Colonic mucosa (tissue), 4 donors: ENCODE measurements at places on chromosomes 7 and 10. TPM values are rescaled to one million over a fixed set of nuclear protein-coding genes. Genes with fewer than 3 reads are reported as not detected.
A peak's percentile ranks its signal among the peaks of the same experiment; 100 is the strongest.

RSU1 gene
- total RNA-seq, result 44.3 TPM

CFAP43 gene
- 0.49 TPM for total RNA-seq

TSPAN12 gene
- 38.7 TPM for total RNA-seq

CAMK2B gene
- total RNA-seq, result 0.80 TPM

OR6V1 gene
- total RNA-seq, result not detected

DGKI gene
- 0.67 TPM for total RNA-seq

ADCY1 gene
- total RNA-seq, result 1.1 TPM

NME8 gene
- not detected for total RNA-seq

RASSF4 gene
- 19.9 TPM for total RNA-seq

AASS gene
- 4.3 TPM for total RNA-seq

ZNF804B gene
- total RNA-seq, result not detected

FBXO24 gene
- 1.8 TPM for total RNA-seq

LAMB4 gene
- 0.27 TPM for total RNA-seq

C10orf53 gene
- not detected for total RNA-seq

GRCh38 chr7:79425665-79426064, 27.8 kb downstream of the MAGI2 start:
- H3K27ac ChIP-seq, result no peak overlapping the region
- DNase-seq, result no peak
- H3K4me1 ChIP-seq, result no peaks in the 10 kb centered on the region
- H3K27me3 ChIP-seq, result no peaks in the 10 kb centered on the region

DNA sequence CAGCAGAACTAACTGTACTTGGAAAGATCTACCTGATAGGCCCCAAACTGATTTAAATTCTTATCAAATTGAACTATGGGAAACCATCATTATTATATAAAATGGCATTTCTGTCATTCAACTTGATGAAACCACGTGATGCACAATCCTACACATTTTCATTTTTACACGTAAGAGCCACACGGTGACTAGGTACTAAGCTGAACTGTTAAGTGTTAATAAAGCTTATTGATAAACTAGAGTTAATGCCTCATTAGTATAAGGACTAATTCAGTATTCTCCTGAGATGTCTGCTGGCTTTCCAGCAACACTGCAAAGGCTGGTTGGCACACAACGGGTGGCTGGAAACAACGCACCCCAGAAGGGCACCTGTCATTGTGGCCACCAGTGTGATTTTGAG, 4.6 kb downstream of the NCAPG2 start:
- no peak overlapping the region for H3K4me3 ChIP-seq
- H3K27ac ChIP-seq, result no peak overlapping the region
- DNase-seq, result no peak
- no peaks in the 10 kb centered on the region for H3K36me3 ChIP-seq
- no peaks in the 10 kb centered on the region for H3K27me3 ChIP-seq

DNA sequence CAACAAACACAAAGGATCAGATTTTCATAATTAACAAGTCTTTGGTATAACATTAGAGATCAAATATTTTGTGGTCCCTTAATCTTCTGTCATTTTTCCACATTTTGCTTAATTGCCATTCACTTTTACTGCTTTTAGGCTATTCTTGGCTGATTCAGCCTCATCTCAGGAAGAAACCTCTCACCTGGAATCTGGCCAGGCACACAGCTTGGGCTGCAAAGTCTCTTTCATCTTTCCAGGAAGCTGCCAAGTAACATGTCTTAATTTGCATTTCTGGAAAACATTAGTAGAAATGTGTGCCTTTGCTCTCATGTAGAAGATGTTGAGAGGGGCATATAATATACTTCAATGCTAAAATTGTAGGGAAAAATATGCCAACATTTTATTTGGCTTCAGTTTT, 174.2 kb upstream of the STEAP4 start:
- no peak overlapping the region for H3K27ac ChIP-seq
- H3K36me3 ChIP-seq, result no peaks in the 10 kb centered on the region
- no peaks in the 10 kb centered on the region for H3K4me1 ChIP-seq

GRCh38 chr10:311901-312665, 176.8 kb downstream of the ZMYND11 start:
- peaks cover 3% of the 10 kb centered on the region for H3K4me1 ChIP-seq
- H3K27ac ChIP-seq, result no peak overlapping the region
- H3K36me3 ChIP-seq, result no peaks in the 10 kb centered on the region

DNA sequence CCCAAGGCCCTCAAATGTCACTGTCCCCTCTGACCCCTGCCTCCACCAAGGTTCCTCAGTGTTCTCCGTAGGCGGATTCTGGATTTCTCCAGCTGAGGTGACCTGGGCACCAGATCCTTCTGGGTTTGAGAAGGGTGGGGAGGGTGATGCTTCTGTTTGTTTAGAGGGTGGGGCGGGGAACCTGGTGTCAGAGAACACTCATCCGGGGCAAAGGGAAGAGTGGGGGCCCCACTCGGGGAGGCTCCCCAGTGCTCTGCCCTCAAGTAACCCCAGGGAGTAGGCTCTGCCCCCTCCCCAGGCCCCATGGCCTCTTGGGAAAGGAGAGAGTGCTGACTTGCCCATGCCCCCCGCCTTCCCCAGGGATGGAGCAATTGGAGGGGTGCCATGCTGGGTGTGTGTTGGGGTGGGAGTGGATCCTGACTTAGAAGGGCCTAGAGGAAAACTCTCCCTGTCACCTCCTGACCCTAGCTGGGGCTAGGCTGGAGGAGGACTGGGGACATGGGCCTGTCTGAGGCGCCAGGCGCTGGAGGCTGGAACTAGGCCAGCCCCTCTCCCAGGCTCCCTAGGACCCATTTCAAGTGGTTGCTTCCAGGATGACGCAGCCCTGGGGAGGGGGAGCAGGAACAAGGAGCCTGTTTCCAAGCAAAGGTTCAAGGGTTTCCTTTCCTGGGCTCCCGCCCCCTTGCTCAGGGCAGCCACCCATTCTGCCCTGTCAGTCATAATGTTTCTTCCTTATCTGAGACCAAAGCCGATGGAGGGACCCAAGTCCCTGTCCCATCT, 27.9 kb downstream of the KAZALD1 start:
- peak; percentile 41 for DNase-seq
- H3K36me3 ChIP-seq, result no peaks in the 10 kb centered on the region
- no peak overlapping the region for H3K4me3 ChIP-seq
- H3K4me1 ChIP-seq, result no peaks in the 10 kb centered on the region
- H3K27ac ChIP-seq, result no peak overlapping the region

DNA sequence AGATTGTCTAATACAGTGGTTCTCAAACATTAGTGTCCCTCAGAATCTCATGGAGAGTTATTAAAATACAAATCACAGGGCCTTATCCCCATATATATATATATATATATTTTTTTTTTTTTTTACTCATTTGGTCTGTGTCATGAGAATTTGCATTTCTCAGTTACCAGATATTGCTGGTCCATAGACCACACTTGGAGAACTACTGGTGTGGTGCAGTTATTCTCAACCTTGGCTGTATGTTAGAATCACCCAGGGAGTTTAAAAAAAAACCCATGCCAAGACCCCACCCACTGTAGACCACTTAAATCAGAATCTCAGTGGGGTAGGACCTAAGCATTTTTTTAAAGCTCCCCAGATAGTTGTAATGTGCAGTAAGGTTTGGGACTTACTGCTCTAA, 179.9 kb downstream of the AUTS2 start:
- no peak overlapping the region for H3K27ac ChIP-seq
- no peak overlapping the region for H3K4me3 ChIP-seq
- H3K36me3 ChIP-seq, result no peaks in the 10 kb centered on the region
- no peak for DNase-seq

GRCh38 chr7:67484244-67484751, 487.7 kb downstream of the TYW1 start:
- H3K27me3 ChIP-seq, result no peaks in the 10 kb centered on the region
- no peaks in the 10 kb centered on the region for H3K4me1 ChIP-seq
- no peak overlapping the region for H3K27ac ChIP-seq
- peak; percentile 22 for DNase-seq
- H3K36me3 ChIP-seq, result no peaks in the 10 kb centered on the region

GRCh38 chr10:84844461-84844860, 516.1 kb downstream of the CCSER2 start:
- no peaks in the 10 kb centered on the region for H3K4me1 ChIP-seq
- no peak overlapping the region for H3K27ac ChIP-seq
- H3K4me3 ChIP-seq, result no peak overlapping the region
- no peak for DNase-seq
- H3K36me3 ChIP-seq, result no peaks in the 10 kb centered on the region

DNA sequence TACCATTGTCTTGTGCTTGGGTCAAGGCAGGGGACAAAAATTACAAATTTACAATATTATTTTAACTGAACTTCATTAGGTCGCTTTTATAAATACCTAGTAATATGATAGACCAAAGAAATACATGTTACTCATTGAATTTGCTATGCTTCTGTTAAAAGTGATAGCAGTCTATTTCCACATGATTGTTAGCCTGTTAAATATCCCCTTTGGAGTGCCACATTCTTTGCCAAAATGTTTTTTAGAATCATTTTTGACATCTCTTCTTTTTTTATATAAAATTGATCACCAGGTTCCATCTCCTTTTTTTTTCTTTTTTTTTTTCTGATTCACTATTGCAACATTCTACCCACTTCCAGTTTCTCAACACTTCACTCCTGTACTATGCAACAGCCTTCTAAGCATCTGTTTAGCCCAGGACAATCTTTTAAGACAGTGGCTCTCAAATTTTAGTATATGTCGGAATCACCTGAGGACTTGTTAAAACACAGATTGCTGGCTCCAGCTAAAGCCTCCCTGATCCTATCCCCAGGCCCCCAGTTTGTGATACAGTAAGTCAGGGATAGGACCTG, 16.4 kb upstream of the NDUFA5 start:
- H3K27ac ChIP-seq, result no peak overlapping the region
- no peak for DNase-seq
- H3K4me3 ChIP-seq, result no peak overlapping the region
- no peaks in the 10 kb centered on the region for H3K36me3 ChIP-seq
- H3K4me1 ChIP-seq, result no peaks in the 10 kb centered on the region

- peak overlapping the region; percentile 88 for H3K27ac ChIP-seq
- H3K4me3 ChIP-seq, result peak overlapping the region; percentile 62
- DNase-seq, result peak; percentile 71
Measured at GRCh38 chr10:21526188-21526859, 842 bp upstream of the SKIDA1 start.

- no peaks in the 10 kb centered on the region for H3K36me3 ChIP-seq
- no peaks in the 10 kb centered on the region for H3K4me1 ChIP-seq
- H3K27me3 ChIP-seq, result no peaks in the 10 kb centered on the region
- no peak overlapping the region for H3K4me3 ChIP-seq
- no peak overlapping the region for H3K27ac ChIP-seq
Measured at GRCh38 chr7:55438757-55439525, 73.8 kb downstream of the LANCL2 start.

GRCh38 chr7:93578762-93579161, 4.2 kb upstream of the CALCR start:
- peaks cover 23% of the 10 kb centered on the region for H3K27me3 ChIP-seq
- DNase-seq, result no peak
- no peak overlapping the region for H3K27ac ChIP-seq
- H3K36me3 ChIP-seq, result no peaks in the 10 kb centered on the region
- no peak overlapping the region for H3K4me3 ChIP-seq

DNA sequence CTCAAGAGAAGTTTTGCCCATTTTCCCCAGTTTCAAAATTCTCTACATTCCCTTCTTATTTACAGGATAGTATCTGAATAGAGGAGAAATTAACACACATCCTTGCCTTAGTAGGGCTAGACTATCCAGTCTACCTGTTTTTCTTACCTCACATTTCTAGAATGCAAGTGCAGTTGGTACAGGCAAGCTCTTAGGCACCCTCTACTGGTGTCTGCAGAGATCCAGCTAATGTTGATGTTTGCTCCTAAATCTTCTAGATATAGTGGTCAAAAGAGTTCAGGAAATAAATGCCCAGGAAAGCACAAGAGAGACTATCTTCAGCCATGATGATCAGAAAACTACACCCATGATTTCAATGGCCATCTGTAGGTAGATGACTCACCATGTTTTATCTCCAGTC, 205.3 kb downstream of the HTR7 start:
- H3K4me3 ChIP-seq, result no peak overlapping the region
- H3K27me3 ChIP-seq, result no peaks in the 10 kb centered on the region
- H3K36me3 ChIP-seq, result no peaks in the 10 kb centered on the region
- no peaks in the 10 kb centered on the region for H3K4me1 ChIP-seq
- no peak overlapping the region for H3K27ac ChIP-seq

GRCh38 chr7:33849004-33849403, 56.3 kb upstream of the BMPER start:
- no peak overlapping the region for H3K27ac ChIP-seq
- no peaks in the 10 kb centered on the region for H3K36me3 ChIP-seq
- H3K4me3 ChIP-seq, result no peak overlapping the region
- H3K4me1 ChIP-seq, result no peaks in the 10 kb centered on the region
- DNase-seq, result no peak
- H3K27me3 ChIP-seq, result no peaks in the 10 kb centered on the region

DNA sequence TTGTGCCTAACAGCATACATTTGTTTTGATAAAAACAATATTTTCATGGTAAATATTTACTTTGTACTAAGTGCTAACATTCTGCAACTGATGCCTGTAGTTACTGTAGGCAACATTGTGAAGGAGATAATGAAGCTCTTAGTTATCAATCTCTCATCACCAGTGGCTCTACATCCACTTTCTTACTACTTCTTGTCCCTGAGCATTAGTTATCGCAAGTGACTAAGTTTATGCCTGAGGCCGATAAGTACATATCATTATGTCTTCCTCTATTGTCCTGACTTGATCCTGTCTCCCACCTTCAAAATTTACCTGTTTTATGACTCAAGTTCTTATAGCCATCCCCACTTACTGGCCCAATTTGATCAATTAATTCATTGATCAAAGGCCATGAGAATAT, 63.6 kb downstream of the MACC1 start:
- DNase-seq, result no peak
- H3K27me3 ChIP-seq, result no peaks in the 10 kb centered on the region
- no peaks in the 10 kb centered on the region for H3K4me1 ChIP-seq
- H3K27ac ChIP-seq, result no peak overlapping the region

- no peaks in the 10 kb centered on the region for H3K27me3 ChIP-seq
- H3K4me3 ChIP-seq, result no peak overlapping the region
- no peak overlapping the region for H3K27ac ChIP-seq
- H3K36me3 ChIP-seq, result no peaks in the 10 kb centered on the region
- H3K4me1 ChIP-seq, result no peaks in the 10 kb centered on the region
- no peak for DNase-seq
Measured at GRCh38 chr10:23656735-23657134, 217.9 kb downstream of the OTUD1 start.

DNA sequence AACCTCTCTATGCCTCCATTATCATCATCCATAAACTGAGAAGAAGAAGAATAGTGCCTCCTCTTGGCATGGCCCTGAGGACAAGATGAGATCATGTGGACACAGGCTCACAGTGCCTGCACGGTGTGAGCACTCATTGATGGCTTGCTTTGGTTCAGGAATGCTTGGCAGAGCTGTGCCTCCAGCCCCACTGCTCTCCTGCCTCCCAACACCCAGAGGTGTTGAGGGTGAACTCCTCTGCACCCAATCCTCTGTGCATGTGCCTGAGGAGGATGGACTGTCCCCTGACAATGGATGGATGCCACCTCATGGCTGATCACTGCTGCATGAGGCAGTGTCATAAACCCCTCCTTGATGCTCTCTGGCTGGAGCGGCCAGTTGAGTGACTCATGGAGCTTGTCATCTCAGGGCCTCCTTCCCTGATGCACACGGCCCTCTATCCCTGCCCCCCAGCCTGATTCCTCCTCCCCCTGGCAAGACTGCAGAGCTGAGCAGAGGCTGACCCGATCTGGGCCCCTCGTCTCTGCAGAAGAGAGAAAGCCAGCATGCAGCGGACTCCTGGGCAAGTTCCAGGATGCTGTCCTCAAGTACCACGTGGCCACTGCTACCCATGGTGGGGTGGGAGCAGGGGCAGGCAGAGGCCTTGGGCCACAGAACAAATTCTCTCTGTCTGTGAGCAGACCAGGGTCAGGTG, 136.3 kb downstream of the KCNMA1 start:
- H3K36me3 ChIP-seq, result no peaks in the 10 kb centered on the region
- no peaks in the 10 kb centered on the region for H3K27me3 ChIP-seq
- no peak overlapping the region for H3K4me3 ChIP-seq
- no peaks in the 10 kb centered on the region for H3K4me1 ChIP-seq
- DNase-seq, result no peak
